ENCODE measurements at places on chromosomes 11 and 22.
A peak's percentile ranks its signal among the peaks of the same experiment; 100 is the strongest.

GRCh38 chr11:106061249-106061784 is 15.8 kb downstream of the KBTBD3 start:
- no peak for DNase-seq

GRCh38 chr11:44542372-44542771 is 23.1 kb upstream of the CD82 start:
- no peak for DNase-seq

- no peak for DNase-seq
These were observed 859 bp upstream of the FGF19 start for GRCh38 chr11:69704508-69705253.

DNA sequence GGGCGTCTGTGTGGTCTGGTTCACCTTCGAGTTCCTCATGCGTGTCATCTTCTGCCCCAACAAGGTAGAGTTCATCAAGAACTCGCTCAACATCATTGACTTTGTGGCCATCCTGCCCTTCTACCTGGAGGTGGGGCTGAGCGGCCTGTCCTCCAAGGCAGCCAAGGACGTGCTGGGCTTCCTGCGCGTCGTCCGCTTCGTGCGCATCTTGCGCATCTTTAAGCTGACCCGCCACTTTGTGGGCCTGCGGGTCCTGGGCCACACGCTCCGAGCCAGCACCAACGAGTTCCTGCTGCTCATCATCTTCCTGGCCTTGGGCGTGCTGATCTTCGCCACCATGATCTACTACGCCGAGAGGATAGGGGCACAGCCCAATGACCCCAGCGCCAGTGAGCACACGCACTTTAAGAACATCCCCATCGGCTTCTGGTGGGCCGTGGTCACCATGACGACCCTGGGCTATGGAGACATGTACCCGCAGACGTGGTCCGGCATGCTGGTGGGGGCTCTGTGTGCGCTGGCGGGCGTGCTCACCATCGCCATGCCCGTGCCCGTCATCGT is 37.3 kb downstream of the KCNC1 start:
- DNase-seq, result no peak

- DNase-seq, result no peak
These were observed 6.6 kb downstream of the TNKS1BP1 start for GRCh38 chr11:57318178-57318577.

DNA sequence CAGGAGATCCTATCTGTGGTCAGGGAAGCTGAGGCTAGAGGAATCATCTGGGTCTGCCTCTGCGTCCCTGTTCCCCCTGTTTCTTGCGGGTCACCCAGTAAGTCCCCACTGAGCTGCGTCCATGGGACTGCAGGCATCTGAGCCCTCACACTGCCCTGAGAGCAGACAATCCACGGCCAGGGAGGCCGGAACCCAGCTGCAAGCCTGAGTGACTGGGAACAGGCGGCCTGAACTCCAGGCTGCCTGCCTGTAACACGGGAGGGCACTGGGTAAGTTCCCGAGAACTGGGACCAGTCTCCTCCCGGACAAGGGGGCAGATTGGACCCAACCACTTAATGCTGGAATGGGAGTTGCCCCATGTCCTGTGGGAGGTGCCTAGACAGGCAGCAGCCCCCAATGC is 727.4 kb downstream of the BRD1 start:
- DNase-seq, result no peak

GRCh38 chr22:41998361-41999261 is at the start of gene WBP2NL:
TSS of gene WBP2NL (plus strand) at chr22:41998788. CDS start at chr22:41998819, 31 bp downstream.
- peak; percentile 56 for DNase-seq

- DNase-seq, result no peak
These were observed 14.9 kb downstream of the AP2A2 start for GRCh38 chr11:940496-941135.

DNA sequence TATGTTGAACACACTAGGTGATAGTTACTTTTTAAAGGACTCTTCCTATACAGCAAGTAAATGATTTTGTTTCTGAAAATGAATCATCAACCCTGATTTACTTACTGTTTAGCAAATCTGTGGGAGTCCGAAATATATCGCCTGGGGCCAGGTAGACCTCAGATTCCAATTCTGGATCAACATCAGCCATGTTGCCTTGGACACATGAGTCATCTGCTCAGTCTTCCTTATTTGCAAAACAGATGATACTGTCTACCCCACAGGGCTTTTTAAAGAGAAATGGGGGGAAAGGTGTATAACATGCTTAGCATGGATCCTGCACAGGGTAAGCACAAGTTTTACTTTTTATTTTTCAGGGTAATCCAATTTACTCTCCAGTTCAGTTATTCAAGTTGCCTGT is 324.2 kb downstream of the TENM4 start:
- no peak for DNase-seq

DNA sequence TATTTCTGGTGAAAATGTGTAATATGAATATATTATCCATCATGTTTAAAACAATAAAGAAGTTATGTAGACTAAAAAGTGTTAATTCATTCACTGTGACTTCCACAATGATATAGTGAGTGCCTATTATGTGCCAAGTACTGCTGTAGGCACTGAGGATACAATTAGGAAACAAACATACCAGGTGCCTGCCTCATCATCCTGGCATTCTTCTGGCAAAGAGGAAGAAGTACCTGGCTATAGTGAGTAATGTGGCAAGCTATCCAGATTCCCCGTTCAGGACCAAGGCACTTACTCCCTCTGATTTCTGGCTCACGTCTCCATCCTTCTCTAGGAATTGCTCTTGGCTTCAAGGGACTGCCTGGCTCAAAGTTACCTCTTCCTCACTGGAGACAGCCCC is 77.5 kb upstream of the CLMP start:
- DNase-seq, result no peak

GRCh38 chr11:134822897-134823296 is 410.9 kb upstream of the B3GAT1 start:
- no peak for DNase-seq

DNA sequence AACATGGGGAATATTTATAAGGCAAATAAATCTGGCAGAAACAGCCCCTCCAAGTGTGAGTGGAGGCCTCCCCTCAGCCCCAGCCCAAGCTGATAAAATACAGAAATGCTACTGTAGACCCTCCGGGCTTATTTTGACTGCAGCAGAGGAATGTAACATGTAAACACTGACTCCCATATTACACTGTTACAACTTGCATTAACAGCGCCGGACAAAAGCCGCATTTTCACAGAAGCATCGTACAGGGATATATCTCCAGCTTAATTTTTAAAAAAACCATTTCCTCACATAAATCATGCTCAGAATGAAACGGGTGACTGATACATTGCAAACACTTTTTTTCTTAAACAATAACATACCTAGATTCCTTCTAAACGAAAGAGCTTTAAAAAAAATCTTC is 36.6 kb upstream of the COMT start:
- DNase-seq, result no peak

DNA sequence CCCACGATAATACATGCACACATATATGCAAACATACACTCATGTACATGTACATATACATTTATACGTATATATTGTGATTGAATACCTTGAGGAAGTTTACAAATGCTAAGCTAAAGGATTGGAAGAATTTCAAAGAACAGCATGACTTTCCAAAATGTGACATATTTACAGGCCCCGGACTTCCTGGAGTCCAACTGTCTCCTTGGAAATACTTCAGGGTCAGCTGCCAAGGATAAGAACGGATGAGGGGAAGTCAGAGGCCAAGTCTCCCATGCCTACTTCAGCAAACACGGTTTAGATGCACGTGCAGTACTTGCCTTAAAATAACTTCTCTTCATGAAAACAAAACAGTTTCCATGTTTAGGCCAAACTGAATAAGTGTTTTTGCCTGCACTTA is 213.6 kb downstream of the DYNC2H1 start:
- DNase-seq, result no peak

- DNase-seq, result no peak
These were observed 2191.2 kb downstream of the LRRC4C start for GRCh38 chr11:39268176-39268690.

DNA sequence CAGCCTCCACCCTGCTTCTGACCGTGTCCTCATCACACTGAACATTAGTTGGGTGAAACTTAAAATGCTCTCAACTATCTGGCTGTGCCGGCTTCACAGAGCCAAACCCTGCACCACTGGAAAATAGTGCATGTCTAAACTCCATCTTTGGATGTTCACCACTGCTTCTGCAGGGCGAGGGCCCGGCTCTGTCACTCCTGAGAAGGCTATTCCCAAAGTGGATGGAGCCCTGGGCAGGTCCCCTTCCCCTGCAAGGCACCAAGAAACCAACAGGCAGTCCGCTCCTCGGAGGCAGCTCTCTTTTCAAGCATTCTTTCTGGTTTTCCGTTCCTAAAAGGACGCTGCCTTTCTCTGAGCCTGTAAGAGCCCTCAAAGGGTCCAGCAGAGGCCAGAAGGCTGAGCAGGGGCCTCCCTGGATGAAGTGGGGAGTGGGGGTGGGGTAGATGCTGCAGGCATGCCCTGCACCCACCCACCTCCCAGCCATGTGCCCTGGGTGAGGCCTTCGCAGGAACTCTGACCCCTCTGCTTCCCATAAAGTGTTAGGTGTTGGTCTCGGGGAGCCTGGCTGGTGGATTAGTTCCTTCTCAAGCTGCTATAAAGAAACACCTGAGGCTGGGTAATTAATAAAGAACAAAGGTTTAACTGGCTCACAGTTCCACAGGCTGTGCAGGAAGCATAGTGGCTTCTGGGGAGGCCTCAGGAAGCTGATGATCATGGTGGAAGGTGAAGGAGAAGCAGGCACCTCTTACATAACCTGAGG is 23.3 kb downstream of the LINC01488 start:
- no peak for DNase-seq

GRCh38 chr11:14125529-14125928 is 163.0 kb downstream of the SPON1 start:
- no peak for DNase-seq

DNA sequence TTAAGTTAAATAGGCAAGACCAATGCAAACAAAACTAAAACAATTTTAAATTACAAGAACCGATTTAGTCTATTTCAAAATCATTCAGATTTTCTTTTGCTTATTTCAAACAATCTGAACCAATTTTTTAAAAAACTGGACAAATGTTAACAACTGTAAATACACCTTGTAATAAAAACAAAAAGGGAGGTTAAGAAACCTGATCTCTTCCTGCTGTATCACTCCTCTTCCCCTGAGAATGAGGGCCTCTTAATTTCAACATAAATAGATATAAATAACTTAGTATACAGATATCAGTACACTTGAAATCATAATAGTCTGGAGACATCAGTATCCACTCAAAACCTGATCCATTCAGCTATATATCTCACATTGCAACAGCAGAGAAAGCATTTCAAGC is 346.6 kb downstream of the TTC28 start:
- DNase-seq, result no peak

- DNase-seq, result no peak
These were observed 30.2 kb downstream of the SLC5A1 start for GRCh38 chr22:32073262-32073661.

GRCh38 chr11:96875712-96876111 is 485.9 kb downstream of the JRKL start:
- DNase-seq, result no peak

DNA sequence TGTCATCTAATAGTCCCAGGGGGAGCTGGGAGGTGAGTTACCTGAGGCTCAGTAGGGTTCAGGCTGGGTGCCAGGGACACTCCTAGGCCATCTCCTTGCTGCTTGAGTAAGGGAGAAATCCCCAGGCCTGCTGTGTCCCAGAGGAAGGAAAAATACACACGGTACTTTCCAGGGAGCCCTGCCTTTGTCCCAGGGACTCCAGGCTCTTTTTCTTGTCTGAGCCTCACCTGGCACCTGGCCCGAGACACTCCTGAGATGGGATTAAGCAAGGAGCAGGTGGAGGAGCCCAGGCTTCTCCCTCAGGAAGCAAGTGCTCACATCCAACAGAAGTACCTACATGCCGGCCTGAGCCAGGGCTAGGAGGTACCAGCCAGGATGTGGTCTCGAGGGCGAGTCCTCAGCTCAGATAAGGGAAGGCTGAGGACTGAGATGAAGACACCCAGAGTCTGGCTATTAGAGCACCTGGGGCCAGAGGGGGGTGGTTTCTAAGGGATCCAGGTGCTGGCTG is 899 bp upstream of the KLHDC7B start:
- DNase-seq, result no peak

- DNase-seq, result no peak
These were observed 22.6 kb downstream of the DAGLA start for GRCh38 chr11:61702701-61703312.

GRCh38 chr11:10858439-10859325 is 829 bp upstream of the ZBED5 start:
- no peak for DNase-seq

- DNase-seq, result no peak
These were observed 6.8 kb downstream of the MAFF start for GRCh38 chr22:38208551-38208968.

DNA sequence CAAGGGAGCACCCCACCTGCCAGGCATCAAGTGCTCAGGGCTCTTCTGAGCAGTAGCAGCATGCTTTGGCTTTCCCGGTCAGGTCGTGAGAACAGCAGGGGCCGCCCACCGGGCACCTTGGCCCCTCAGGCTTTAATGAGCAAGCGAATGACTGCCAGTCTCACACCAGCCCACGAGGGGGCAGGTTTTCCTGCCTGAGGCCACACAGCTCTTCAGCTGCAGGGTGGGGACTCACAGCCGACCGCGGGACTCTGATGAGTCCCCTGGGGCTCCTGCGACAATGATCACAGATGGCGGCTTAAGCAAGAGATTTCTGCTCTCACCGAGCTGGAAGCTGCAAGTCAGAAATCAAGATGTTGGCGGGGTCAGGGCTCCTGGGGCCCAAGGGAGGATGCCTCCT is 14.3 kb upstream of the FGF19 start:
- DNase-seq, result no peak

- DNase-seq, result no peak
These were observed 478.2 kb downstream of the BUD13 start for GRCh38 chr11:116294630-116295029.

- no peak for DNase-seq
These were observed 24.5 kb downstream of the ST14 start for GRCh38 chr11:130183878-130184610.

DNA sequence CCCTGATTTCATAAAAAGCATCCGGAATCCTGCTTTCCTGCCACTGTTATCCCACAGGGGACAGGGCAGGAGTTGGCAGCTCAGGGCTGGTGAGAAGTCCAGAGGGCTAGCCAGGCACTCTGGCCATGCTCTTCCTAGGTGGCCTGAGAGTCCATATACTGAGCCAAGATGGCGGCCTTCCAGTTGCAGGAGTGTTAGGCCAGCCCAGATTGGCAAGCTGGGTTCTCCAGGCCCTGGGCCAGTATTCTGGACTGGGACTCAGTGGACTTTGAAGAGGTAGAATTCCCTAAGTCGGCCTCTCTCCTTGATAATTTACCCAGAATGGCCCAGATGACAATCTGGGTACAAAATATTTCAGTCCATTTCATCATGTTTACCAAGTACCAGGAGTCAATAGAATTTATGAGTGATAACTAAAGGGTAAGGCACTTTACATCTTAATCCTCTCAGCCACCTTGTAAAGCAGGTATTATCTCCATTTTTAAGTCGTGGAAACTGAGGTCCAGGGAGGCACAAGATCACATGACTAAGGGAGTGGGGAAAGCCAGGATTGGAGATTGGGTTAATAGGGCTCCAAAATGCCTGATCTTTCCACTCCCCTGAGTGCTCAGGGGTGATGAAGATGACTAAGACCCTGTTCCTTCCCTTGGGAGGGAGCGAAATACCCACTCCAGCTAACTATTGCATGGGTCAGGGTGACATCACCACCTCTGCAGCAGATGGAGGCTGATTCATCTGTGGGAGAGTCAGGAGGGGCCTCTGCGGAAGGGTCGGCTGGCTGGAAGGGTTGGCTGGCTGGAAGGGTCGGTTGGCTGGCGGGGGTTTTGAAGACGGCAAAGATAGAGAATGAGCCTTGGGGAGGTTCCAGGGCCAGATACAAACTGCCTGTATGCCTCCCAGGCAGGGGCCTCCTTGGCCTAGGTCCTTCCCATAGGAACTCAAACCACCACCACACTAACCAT is 1.2 kb upstream of the MICALL1 start:
- peak; percentile 94 for DNase-seq

- DNase-seq, result no peak
These were observed 16.6 kb downstream of the KCNQ1 start for GRCh38 chr11:2461253-2461955.
